IMR-90 (cell line): ENCODE measurements at places on chromosomes 3 and 15. TPM values are rescaled to one million over a fixed set of nuclear protein-coding genes. Genes with fewer than 3 reads are reported as not detected.
A peak's percentile ranks its signal among the peaks of the same experiment; 100 is the strongest.

The ARGFX gene
- total RNA-seq: not detected in 2 replicates

GRCh38 chr3:152419748-152420147 is 151.0 kb downstream of the MBNL1 start:
- no peak for DNase-seq

- no peak for DNase-seq
Observed at GRCh38 chr15:49741712-49742111, 120.9 kb downstream of the DTWD1 start.

The SPG21 gene
- total RNA-seq: 60.8 and 65.3 TPM in 2 replicates

DNA sequence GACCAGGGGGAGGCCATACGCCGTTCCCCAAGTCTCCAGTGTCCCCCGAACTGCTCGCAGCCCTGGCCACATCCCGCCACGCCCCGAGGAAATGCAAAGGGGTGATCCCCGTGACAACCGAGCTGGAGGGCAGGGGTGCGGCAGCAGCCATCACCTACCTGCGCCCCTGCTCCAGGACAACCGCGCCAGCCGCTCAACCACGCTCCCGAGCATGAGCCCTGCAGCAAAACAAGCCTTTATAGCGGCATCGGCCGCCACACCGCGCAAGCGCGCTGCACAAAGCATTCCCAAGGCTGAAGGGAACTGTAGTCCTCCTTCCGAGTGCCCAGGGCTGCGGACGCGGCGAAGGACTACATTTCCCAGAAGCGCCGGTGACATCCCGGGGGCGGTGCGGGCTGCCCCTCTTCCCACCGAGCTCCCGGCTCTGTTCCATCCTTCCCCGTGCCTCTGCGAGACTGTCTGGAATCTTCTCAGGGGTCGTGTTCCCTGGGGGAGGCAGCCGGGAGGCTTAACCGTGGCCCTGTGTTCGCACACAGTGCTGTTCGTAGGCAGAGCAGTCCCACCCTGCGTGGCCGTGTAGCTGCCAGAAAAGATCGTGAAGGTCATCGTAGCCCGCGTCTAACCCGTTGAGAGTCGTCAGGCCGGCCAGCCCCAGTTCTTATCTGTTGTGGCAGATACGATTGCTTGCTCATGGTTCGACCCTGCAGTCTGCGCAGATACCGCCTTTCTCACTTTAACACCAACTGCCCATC is at the start of gene ABCC5:
Gene ABCC5, minus strand, starts transcription at position 213 of the 752 bp plus-strand sequence. CDS start 3,492 bp downstream, outside the sequence.
- peak; percentile 91 for DNase-seq

- DNase-seq: peak; percentile 72
Observed at GRCh38 chr3:118628704-118629341, 405.8 kb downstream of the IGSF11 start.

- DNase-seq: no peak
Observed at GRCh38 chr15:66018488-66018797, 149.2 kb downstream of the RAB11A start.

DNA sequence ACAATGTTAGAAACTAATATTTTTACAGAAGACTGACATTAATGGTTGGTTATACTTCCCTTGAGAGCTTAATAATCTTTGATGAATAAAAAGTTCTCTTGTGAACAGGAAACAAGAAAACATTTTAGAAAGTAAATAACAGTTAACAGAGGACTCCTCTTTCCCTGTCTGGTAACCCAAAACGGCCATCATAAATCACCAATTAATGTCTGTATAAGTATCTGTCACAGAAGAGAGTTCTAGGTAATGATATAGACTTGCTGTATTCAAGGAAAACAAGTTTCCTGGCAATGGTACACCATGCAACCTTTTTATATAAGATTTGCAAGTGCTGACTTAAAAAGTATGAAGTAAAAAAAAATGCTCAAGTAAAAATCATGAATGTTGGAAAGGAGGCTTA is 426.7 kb downstream of the SOX2 start:
- DNase-seq: no peak

The NCBP2 gene
- total RNA-seq: 42.8 and 71.4 TPM in 2 replicates

The MESP2 gene
- total RNA-seq: 0.18 and 0.28 TPM in 2 replicates

The DNASE1L3 gene
- not detected in 2 replicates for total RNA-seq

GRCh38 chr3:62249484-62249776 is 123.9 kb downstream of the FEZF2 start:
- peak; percentile 2 for DNase-seq

The SGO1 gene
- total RNA-seq: 5.2 and 8.1 TPM in 2 replicates

- DNase-seq: peak; percentile 2
Observed at GRCh38 chr3:139629033-139629432, 48.7 kb downstream of the NMNAT3 start.

The WNT7A gene
- total RNA-seq: not detected in 2 replicates

GRCh38 chr15:90530250-90531051 is 728 bp downstream of the CRTC3 start:
- peak; percentile 24 for DNase-seq

DNA sequence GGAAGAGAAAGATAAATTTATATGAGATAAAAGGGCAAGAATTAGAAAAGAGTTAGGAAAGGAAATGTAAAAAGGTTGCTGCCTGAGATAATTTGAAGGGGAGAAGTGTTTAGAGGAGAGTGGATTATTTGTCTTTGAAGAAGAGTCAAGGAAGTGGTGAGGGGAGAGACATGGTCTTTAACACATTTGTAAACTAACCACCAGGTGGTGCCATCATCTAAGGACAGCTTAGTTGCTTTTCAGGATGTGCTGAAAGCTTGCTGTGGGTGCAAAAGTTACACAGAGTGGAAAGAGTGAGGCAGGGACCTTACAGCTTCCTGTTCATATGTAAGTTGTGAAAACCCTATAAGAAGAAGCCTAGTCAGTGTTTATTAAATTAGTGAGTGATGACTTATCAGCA is 114.1 kb upstream of the DNAJC19 start:
- DNase-seq: no peak

GRCh38 chr3:30964612-30965011 is 70.2 kb upstream of the GADL1 start:
- DNase-seq: no peak

- DNase-seq: no peak
Observed at GRCh38 chr3:54533856-54534255, 394.0 kb downstream of the LRTM1 start.

DNA sequence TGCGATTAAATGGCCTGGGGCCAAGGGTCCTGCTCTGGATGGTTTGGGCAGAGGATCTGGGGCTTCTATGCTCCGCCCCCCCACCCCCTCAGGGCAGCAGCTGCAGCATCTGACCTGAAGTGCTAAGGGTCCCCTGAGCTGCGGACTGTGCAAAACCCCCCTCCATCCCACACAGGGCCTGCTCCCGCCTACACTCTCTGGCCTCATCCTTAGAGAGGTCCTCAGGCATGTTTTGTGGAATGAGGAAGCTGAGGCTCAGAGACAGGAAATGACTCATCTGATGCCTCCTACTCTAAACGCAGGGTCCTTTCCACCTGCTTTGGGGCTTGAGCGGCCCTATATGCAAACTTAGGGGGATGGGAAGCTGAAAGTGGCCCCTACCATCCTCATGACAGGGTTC is 59.5 kb upstream of the CTSH start:
- peak; percentile 87 for DNase-seq

DNA sequence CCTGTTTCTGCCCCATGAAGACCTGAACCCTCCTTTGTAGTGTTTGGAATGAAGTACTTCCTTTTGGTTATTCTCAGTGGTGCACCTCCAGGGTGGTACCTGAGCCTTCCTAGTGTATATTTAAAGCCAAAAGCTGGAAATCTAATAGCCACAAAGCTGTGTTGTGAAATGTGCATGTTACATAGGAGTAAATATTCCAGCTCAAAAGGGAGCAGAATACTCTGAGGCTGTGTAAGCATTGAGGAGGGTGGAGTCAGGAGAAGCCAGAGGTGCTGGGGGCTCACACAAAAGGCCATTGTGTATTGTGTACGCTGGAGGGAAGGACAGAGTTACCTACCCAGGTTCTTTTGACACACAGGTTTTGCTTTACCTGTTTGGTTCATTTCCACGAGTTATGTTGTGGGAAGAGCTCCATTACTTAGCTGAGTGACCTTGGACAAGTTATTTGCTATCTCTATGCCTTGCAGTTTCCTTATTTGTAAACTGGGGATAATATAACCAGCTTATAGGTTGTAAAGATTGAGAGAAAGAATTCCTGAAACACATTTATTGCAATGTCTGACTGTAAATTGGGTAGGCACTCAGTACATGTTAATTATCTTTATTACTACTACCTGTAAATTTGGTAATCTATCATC is 24.7 kb downstream of the GPR171 start:
- no peak for DNase-seq
